ENCODE measurements at places on chromosomes 4 and X. TPM values are rescaled to one million over a fixed set of nuclear protein-coding genes. Genes with fewer than 3 reads are reported as not detected.

Gene CFAP99
- not detected for total RNA-seq

Gene ZAR1
- total RNA-seq = not detected

Gene TNMD
- not detected for total RNA-seq

DNA sequence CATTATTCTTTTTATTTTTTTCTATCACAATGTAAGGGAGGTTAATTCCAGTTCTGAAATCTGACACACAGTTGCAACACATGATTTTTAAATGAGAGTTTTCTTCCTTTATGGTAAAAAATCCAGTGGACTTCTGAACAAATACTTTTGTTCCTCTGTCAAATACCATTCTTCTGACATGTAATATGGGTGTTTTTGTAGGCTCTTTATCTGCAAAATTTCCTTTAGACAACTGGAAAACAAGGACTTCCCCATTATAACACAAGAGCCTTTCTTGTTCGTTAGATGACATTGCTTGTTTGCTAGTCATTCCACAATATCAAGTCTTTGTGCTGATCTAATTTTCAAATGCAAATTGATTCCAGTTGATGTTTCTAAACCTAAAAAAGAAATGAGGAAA, 7.7 kb downstream of the FANCB start:
- DNase-seq = no peak

DNA sequence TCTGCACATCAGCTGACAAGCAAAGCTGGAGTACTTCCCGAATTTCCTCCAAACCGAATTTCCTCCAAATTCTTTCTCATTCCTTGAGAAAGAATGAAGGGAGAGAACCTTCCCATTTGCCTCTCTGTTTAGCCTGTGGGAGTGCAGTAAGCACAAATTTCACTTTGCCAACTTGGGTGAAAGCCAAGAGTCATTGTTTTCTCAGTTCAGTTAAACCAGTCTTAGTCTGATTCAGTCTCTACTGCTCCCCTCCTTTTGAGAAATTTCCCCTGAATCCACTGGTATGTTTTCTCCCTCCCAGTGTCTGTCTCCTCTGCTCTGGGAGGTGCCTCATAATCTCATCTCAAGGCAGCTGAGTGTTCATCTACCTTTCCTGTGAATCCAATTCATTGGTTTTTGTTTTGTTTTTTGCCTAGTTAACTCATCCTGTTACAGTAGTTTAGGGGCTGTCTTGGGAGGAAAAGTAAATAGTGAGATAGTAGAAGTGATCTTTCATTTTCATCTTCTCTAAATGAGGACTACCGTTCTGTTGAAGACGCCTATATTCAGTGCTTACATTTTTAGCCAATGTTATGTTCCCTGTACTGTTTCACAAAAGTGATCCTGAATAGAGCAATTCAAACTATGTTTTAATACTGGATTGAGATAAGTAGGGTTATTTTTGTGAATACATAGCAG, 49.0 kb downstream of the SYTL5 start:
- peak; percentile 47 for DNase-seq

GRCh38 chr4:5424211-5424610, 284.1 kb downstream of the EVC2 start:
- no peak for DNase-seq

DNA sequence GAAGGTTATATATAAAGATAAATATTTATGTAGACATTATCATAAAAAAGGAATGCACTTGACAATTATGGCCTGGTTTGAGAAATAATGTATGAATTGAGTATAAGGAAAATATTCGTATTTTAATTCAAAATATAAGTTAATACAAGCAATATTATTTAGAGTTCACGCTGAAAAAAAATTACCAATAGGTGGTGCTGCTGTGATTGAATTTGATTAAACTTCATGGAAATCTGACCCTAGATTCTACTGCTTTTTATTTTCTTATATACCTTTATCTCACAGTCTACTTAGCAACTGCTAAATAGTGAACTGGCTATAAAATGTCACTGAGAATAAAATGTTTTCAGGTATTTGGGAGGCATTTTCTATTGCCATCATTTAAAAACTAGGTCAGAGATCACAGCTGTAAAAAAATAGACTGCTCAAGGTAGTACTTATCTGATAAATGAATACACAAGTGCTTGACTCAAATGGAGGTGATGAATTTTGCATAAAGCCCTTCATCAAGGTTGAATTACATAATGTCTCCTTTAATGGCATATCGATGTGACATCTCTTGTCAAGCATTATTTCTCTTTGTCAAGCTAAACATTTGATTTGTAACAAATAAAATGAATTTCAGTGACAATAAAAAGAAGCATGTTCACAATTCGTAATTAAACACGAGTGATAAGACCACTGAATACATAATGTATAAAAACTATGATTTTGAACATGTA, 1638.8 kb upstream of the PCDH7 start:
- DNase-seq = peak; percentile 62

- no peak for DNase-seq
Measured at GRCh38 chr4:159142241-159142640, 39.4 kb downstream of the RAPGEF2 start.

Data from dermis blood vessel endothelial cell (primary cell).